Ureter (tissue), 1 donor: ENCODE measurements at places on chromosomes 6 and 20. TPM values are rescaled to one million over a fixed set of nuclear protein-coding genes. Genes with fewer than 3 reads are reported as not detected.

- DNase-seq, result no peak
These were observed 2.3 kb downstream of the HLA-DQB2 start for GRCh38 chr6:32761072-32761471.

The CRISP1 gene
- total RNA-seq, result not detected

The ACAT2 gene
- 42.1 TPM for total RNA-seq

- no peak for DNase-seq
These were observed 38.9 kb upstream of the HIVEP1 start for GRCh38 chr6:11973238-11973637.

GRCh38 chr6:129353067-129353466 lies 356.9 kb downstream of the ARHGAP18 start:
- DNase-seq, result peak; percentile 56

GRCh38 chr6:17869753-17870050 lies 117.7 kb downstream of the KIF13A start:
- DNase-seq, result no peak

The BTNL2 gene
- total RNA-seq, result not detected

DNA sequence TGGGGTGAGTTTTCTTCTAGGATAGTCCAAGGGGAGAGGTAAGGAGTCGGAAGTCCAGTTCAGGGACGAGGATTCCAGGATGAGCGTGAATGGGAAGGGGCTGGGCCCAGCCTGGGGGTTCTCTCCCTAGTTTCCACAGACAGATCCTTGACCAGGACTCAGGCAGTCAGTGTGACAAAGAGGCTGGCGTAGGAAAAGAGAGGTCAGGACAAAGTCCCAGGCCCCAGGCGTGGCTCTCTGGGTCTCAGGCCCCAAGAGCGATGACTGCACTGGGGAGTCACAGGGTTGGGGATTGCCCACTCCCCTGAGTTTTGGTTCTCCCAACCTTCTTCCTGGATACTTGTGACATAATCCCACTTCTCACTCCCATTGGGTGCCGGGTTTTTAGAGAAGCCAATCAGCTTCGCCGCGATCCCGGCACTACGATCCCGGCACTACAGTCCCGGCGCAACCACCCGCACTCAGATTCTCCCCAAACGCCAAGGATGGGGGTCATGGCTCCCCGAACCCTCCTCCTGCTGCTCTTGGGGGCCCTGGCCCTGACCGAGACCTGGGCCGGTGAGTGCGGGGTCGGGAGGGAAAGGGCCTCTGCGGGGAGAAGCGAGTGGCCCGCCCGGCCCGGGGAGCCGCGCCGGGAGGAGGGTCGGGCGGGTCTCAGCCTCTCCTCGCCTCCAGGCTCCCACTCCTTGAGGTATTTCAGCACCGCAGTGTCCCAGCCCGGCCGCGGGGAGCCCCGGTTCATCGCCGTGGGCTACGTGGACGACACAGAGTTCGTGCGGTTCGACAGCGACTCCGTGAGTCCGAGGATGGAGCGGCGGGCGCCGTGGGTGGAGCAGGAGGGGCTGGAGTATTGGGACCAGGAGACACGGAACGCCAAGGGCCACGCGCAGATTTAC lies 46.2 kb upstream of the TRIM26 start:
- DNase-seq, result peak; percentile 77

DNA sequence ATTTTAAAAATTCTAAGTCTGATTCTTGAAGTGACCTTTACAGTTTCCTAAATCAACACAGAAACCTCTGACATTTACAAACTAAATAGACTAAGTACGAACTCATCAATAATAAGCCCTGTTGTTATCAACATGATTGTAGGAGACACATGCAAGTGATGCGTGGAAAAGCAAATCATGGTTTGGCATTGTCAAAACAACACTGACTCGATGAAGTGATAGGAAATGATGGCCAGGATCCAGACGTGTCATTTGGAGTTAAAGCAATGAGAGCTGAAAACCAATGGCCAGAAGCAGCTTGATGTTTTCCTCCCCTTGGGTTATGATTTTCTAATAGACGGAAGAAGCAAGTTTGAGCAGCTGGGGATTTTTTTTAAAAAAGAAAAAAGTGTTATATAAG lies 117.4 kb upstream of the FAM184A start:
- no peak for DNase-seq

The TMEM244 gene
- total RNA-seq, result not detected

The EGFL8 gene
- total RNA-seq, result 26.3 TPM

GRCh38 chr6:134934793-134935485 lies 15.0 kb downstream of the ALDH8A1 start:
- DNase-seq, result no peak

The DEFB124 gene
- 3.3 TPM for total RNA-seq
